ENCODE measurements at places on chromosomes 12 and 14. TPM values are rescaled to one million over a fixed set of nuclear protein-coding genes. Genes with fewer than 3 reads are reported as not detected.

GRCh38 chr12:117498256-117498655 is 136.8 kb upstream of the NOS1 start:
- DNase-seq, result no peak

DNA sequence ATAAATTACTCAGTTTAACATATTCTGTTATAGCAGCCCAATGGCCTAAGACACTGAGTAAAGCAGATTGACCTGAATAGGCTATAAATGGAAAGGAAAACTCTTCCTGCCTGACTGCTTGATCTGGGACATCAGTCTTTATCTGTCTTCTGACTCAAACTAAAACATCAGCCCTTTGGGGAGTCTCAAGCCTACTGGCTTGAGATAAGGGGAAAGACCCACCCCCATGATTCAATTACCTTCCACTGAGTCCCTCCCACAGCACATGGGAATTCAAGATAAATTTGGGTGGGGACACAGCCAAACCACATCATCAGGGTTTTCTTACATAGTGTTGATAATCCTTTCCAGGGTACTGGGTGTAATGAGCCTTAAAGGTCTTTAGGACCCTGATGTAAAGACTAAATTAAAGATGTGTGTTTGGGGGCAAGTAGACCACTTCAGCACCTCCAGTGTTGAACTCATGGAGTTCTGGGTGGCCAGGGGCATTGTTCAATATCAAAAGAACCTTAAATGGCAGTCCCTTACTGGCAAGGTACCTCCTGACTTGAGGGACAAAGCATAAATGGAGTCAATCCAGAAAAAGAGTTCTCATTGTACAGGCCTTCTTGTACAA is 67.8 kb downstream of the TSHR start:
- no peak for DNase-seq

DNA sequence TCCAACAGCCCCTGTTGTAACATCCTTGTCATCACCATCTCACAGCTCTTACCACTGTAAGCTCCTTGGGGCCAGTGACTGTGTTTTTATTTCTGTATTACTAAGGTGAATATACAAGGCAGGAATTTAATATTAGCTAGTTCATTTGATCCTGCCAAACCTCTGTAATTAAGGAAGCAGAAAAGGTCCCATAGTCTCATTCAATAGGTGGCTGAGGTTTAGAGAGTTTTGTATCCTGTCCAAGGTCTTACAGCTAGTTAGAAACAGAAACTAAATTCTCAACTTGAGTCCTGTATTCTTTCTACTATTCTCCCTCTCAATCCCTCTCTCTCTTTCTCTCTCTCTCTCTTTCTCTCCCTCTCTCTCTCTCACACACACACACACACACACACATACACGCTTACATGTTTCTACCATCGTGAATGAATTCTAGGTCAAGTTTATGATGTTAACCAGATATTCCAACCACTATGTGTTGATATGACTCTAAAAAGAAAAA is 543 bp upstream of the GLIPR1 start:
- DNase-seq, result no peak

DNA sequence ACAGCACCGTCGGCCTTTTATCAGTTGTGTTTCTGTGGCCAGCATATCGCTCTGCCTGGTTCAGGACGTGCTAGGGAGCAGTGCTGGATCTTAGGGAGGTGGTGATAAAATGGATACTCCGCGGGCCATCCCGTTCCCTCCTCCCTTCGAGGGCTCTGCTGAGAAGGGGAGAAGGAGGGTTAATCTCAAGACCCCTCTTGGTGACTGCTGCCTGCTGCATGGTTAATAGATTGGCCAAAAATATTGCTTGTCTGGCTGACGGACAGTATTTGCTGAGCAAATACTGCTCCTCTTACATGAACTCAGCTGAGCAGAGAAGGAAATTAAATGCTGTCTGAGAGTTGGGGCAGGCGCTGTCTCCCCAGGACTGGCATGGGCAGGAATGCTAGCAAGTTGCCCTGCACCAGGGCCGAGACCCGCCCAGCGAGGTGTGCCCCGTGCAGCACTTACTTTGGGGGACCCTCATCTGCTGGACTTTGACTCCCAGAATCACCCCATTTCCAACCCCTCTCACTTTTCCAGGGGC is 1.2 kb downstream of the FBRSL1 start:
- no peak for DNase-seq

DNA sequence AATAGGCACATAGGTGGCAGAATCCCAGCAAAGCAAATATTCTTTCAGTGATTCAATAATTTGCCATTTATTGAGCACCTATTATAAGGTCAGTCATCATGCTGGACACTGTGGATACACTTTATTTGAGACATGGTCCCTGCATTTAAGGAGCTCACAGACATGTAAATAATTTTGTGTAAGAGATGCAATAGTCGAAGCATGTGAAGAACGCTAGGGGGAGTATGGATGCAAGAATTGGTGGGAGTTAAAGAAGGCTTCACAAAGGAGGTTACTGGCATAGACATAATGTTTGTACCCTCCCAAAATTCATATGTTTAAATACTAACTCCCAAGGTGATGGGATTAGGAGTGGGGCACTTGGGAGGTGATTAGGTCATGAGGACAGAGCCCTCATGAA is 260.6 kb upstream of the GARIN6 start:
- DNase-seq, result no peak

DNA sequence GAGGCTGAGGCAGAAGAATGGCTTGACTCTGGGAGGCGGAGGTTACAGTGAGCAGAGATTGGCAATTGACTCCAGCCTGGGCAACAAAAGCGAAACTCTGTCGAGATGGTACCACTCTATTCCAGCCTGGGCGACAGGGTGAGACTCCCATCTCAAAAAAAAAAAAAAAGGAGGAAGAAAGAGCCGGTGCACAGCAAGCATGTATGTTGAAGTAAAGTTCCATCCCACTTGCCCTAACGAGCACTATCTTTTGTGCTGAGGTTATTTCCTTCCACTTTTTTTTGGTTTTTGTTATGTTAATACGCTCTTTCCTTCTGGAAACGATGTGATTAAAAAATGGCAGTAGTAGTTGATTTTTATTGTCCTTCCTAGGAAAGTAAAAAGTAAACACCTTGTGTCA is 19.5 kb upstream of the GOLGA5 start:
- DNase-seq, result no peak

CCDC92 gene
- total RNA-seq, result 23.7 TPM
